Activated CD8-positive, alpha-beta memory T cell treated with anti-CD3 and anti-CD28 coated beads, Interleukin-2, amount 10 ng/mL, durations not matched to agents 7 days and 5 days (primary cell): ENCODE measurements at places on chromosomes 7 and 10. TPM values are rescaled to one million over a fixed set of nuclear protein-coding genes. Genes with fewer than 3 reads are reported as not detected.

- DNase-seq = no peak
These were observed 5.5 kb downstream of the ZNF503 start for GRCh38 chr10:75395932-75396630.

Gene ZPBP
- total RNA-seq = not detected

Gene SLC26A5
- not detected for total RNA-seq

DNA sequence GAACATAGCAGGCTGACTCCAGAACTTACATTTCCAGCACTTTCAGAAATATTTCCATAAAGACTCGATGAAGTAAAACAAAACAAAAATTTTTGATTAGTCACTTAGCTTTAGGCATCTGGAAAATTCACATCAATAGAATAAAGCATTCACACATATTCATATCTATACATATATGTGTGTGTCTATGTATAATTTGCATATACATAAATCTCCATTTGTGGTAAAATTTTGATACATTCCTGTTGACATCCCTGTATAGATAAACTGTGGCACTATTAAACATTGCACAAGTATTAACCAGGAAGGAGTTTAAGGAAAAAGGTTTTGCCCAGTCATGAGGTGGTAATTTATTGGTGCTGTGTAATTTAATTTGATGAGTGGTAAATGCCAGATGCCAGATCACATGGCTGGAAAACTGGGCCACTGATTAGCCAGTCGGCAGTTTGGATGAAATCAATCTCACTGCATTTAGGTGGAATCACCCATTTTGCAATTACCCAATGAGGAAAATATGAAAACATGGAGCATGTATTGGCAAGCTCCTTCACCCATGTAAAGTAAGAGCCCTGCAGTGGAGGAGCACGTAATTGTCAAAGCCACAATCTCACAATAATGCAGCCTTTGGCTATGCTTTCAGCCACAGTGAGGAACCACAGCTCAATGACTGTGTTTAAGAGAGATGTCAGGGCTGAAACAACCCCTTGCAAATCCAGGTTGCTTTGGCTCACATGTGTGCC lies 294.6 kb downstream of the RNLS start:
- DNase-seq = peak; percentile 67

Gene EEPD1
- 1.4 TPM for total RNA-seq

Gene BAMBI
- total RNA-seq = 1.0 TPM

DNA sequence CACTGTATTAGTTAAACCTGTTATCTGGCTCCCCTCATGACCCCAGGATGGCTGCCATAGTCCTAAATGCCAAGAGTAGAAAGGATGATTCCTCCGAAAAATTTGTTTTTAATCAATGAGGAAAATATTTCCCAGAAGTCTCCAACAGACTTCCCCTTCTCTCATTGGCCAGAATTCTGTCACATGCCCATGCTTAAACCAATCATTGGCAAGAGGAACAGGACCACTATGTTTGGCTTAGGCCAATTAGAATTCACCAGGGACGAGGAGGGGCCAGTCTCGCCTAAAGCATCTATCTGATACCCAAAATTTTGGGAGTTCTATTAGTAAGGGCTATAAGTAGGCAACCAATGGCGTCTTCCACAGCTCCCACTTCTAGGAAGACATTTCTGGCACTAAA lies 71.2 kb upstream of the IL6 start:
- DNase-seq = no peak

GRCh38 chr7:140003913-140004382 lies 58.8 kb downstream of the PARP12 start:
- peak; percentile 53 for DNase-seq
